ENCODE measurements at places on chromosomes 11 and 22.

DNA sequence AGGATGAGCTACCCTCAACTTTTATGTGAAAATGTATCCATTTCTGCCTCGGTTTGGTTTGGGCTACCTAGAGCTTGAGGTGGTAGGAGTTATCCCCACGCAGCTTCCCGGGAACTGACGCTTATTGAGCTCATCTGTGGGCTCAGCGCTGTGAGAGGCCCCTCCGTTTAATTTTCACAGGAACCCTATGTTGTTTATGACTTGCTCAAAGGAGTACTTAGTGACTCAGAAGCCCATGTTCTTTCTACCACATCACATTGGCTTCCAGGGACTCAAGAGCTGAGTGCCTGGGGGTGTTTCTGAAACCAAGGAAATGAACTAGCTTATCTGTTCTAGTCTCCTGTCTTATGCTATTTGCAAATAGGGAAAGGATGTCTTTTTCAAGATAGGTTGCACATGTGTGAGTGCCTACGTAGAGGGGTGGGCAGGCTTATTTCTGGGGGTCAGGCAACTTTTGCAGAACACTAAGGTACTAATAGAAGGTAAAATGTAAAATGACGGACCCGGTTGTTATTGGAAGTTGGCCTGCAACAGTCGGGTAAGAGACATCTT is 40.5 kb downstream of the MICAL2 start:
- DNase-seq = peak; percentile 53

DNA sequence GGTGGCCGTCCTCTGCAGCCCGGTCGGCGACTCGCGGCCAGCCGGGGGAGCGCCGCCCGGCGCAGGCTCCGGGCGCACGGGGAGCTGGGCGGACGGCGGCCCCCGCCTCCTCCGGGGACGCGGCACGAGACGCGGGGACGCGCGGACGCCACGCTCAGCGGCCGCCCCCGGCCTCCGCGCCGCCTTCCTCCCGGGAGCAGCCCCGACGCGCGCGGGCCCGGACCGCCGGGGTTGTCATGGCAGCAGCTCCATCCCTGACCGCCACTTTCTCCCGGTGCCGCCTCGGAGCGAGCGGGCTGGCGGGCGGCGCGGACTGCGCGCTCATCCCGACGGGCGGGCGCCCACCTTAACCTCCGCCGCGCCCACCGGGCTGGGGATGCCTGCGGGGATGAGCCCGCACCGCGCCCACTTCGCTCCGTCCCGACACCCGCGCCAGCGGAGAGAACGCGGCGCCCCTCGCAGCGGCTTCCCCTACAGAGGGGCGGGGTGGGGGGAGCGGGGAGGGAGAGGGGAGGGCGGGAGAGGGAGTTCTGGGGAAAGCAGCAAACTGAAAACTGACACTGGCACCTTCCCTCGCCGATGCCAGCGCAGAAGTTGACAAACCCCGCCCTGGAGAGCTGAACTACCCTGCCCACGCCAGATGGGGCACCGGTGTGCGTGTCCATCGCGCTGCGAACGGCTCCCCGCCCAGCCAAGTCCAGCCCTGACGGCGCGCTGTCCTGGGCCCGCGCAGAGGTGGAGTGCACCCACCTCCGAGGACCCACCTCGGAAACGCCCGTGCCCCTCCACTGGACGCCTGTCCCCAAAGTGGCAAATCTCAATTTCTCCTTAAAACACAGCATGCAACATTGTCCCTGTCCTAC is 588.4 kb downstream of the OPCML start:
- no peak for DNase-seq

DNA sequence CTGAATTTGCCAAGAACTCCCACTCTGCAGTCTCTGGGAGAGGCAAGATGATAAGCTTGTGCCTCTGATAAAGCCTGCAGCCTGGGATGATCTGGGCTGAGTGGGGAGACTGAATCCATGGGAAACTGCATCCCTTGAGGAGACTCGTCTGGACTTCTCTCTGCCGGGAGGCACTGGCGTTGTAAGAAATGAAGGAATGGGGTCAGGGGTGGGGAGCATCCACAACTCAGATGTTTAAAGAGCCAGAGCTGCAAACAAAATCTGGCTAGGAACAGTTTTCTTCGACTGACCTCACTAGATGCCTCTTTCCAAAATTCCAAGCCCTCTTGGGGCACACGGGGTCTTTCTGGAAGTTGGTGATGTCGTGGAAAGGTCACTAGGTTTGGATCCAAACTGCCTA is 64.4 kb downstream of the SPON1 start:
- no peak for DNase-seq

DNA sequence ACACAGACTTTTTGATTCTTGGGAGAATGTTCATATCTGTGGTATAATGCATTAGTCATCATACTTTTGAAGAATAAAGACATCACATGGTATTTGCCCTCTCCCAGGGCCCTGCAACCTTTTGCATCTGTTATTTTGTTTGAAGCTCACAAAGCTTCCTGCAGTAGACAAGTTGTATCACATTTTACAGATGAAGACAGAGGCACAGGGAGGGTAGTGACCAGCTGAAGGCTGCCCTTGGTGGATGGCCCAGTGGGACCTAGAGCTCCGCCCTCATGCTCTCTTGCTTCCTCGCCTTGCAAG is 66.4 kb downstream of the UBASH3B start:
- DNase-seq = peak; percentile 73

GRCh38 chr11:15896530-15896929 is 459.8 kb downstream of the SOX6 start:
- DNase-seq = no peak

DNA sequence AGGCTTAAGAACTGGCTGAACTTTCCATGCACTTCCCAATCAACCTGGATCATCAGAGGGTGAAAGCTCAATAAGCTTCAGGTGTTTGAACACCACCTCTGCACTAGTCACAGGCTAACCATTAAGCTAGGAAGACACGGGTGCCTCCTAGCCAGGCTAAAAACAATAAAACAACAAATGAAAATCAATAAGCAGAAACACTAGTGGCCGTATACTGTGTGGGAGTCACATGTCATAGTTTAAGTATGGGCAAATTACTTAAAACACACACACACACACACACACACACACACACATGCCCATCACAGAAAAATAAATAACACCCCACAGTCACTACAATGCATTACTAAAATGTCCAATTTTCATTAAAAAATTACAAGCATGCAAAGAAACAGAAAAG is 85.2 kb downstream of the APOL5 start:
- no peak for DNase-seq

DNA sequence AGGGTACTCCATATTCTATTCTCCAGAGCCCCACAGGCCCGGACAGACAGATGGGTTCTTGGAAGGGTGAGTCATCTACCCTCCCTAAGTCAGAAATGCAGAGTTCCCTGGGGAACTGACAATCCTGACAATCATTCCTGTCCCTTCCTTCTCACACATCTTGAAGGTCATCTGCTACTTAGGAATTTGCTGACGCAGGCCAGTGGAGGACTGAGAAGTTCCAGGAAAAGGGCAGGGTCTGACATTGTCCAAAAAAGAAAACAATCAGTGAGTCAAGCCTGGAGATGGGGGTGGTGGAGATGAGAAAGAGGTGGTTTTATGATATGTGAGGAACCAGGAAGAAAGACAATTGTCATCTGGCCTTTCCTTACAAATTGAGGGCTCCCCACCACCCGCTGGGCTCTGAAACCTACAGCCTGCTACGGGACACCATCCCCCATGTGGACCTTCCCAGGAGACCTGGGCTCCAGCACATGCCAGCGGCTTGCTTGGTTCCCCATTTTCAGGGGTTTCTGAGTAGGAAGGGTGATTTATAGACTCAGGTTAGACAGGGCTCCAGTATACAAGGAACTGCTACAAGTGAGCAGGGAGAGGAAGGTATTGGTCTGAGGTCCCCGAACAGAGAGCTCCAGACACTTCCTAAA is 12.9 kb downstream of the CD59 start:
- peak; percentile 86 for DNase-seq

GRCh38 chr22:37894939-37895670 is 11.0 kb upstream of the MICALL1 start:
- DNase-seq = peak; percentile 89

DNA sequence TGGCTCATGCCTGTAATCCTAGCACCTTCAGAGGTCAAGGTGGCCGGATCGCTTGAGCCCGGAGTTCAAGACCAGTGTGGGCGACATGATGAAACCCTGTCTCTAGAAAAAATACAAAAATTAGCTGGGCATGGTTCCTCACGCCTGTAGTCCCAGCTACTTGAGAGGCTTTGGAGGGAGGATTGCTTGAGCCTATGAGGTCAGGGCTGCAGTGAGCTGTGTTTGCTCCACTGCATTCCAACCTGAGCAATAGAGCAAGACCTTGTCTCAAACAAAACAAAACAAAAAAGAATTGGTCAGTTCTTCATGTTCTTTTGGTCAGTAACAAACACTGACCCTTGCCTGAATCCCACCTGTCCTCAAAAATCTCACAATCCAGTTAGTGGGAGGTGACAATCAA is 36.7 kb upstream of the VSTM5 start:
- no peak for DNase-seq

DNA sequence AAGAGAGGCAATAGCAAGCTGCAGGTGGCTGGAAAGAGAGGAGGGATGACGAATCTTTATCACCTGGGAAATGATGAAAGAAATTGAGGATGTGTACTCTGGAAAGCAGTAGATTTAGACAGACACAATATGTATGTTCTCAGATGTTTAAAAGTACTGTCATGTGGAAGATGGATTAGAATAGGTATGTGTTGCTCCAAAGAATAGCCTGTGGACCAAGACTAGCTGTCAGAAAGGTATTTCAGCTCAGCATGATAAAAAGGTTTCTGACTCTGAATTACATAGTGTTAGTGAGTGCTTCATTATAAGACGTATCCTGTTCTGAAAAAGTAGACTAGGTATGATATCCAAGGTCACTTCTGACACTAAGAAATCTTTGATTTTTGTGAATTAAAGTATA is 322.4 kb downstream of the CNTN5 start:
- no peak for DNase-seq

DNA sequence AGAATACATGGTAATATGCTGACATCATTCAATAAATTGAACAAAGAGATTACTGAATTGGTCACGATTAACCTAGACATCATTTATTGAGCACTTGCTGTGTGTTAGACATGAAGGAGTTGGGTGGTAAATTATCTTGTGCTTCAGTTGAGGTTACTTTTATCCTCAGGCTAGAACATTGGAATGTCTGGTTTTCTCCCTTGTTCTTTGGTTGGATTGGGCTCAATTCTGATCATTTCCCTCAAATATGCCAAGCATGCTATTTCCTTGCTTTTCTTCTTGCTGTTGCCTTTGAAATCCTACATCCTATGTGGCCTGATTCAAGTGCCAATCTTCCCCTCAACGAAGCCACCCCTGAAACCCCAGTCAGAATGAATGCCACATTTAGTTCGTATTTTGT is 65.8 kb downstream of the DEUP1 start:
- no peak for DNase-seq

DNA sequence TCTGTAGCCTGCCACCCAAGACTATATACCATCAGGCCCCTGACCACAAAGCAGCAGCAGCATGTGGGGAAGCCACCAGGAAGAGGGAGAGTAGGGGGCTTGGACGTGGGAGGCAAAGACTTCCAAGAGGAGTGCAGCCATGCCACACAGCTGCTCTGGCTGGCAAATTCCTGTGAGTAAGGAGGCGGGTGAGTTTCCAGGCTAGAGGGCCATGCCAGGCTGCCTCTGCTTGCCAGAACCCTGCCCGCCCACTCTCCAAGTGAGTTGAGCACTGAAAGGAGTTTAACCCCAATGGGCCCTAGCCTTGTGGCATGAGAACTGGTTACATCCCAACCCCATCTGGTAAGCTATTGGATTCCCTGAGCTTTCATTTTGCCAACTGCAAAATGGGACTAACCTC is 4.7 kb upstream of the DGAT2 start:
- peak; percentile 18 for DNase-seq

GRCh38 chr22:24426851-24427499 is 424 bp upstream of the ADORA2A start:
- no peak for DNase-seq

DNA sequence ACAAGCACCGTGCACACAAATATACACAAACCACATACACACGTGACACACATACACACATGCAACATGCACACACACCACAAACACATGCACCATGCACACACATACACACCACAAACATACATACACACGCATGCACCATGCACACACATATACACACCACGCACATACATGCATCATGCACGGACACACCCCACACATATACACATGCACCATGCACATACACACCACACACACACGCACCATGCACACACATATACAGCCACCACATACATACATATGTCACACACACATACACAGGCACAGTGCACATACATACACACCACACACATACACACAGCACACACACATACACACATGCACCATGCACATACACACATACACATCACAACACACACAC is 12.7 kb upstream of the B4GALNT4 start:
- no peak for DNase-seq

- DNase-seq = peak; percentile 97
Observed at GRCh38 chr22:20777420-20778177, 3.7 kb downstream of the SERPIND1 start.

GRCh38 chr22:29167032-29167911 is 38.4 kb upstream of the EMID1 start:
- DNase-seq = no peak

DNA sequence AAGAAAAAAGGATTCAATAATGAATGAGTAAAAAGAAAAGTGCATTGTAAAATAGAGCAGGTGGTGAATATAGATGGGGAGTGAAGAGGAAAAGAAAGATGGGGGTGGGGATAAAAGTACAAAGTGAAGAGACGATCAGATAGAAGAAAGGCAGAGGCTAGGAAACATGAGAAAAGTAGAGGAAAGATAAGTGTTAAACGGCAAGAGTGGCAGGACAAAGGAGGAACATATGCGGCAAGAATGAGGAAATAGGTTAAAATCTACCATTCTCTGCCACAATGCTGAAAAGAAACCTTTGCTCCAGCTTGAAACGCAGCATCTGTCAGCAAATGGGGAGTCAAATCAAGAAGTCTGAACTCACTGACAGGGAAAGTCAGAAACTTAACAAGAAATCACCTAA is 6.8 kb downstream of the FUT4 start:
- no peak for DNase-seq

DNA sequence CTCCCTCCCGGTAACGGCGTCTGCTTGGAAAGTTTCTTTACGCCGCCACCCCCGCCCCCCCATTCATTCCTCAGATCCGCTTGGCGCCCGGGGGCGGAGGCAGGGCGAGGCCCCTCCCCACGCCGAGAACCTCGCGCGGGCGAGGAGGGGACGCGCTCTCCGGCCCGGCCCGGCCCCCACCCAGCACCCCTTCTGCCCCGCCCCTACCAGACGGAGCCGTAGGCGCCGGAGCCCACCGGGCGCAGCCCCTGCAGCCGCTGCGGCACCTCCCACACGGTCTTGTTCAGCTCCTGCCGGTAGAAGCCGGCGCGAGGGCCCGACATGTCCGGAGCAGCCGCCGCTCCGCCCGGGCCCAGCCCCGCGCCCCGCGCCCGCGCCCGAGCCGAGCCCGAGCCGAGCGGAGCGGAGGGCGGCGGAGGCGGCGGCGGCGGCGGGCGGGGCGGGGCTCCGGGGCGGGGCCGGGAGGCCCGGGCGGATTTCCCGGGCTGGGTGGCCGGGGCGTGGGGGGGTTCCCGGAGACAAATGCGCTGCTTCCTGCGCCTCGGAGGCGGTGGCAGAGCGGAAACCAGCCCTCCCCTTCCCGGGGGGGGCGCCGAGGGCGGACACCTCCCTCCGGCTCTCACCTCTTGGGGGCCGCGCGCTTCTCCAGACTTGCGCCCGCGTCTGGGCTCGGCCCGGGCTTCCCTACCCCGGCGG is at the start of gene MAPK11:
Gene MAPK11 (minus strand): TSS at position 411 of the 696 bp plus-strand sequence. CDS start 88 bp downstream, at position 323.
- DNase-seq = peak; percentile 50
